ENCODE measurements at places on chromosomes 3 and 15. TPM values are rescaled to one million over a fixed set of nuclear protein-coding genes. Genes with fewer than 3 reads are reported as not detected.

The PLA2G4F gene
- not detected for total RNA-seq

The CHRNA3 gene
- not detected for total RNA-seq

The SEMA5B gene
- total RNA-seq, result not detected

The DAZL gene
- total RNA-seq, result 0.08 TPM

The DUOXA1 gene
- 0.24 TPM for total RNA-seq

The SELENOK gene
- 68.6 TPM for total RNA-seq

The FGF12 gene
- total RNA-seq, result 0.18 TPM

GRCh38 chr15:101351736-101352135, 56.7 kb upstream of the SNRPA1 start:
- DNase-seq, result no peak

DNA sequence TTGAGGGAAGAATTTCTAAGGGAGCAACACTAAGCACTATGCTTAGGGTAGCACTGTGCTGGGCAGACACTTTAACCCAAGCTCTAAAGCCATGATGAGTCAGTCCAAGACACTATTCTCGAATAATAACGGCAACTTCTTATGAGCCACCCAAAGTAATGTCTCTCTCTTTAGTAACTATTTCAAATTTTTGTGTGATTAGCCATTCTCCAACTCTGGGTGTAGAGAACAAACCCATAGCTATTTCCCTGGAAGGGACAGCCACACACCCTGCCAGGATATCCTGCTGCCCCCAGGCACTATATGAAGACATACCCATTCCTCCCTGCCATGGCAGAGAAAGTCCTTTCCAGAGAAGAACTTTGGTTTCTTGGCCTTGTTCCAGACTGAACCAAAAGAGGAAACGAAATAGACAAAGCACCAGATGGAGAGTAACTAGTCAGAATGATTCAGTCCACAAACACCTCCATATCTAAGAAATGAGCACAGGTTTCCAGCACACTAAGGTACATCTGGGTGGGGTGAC, 384.9 kb upstream of the THBS1 start:
- no peak for DNase-seq

GRCh38 chr3:182782149-182782548, 11.2 kb upstream of the ATP11B start:
- no peak for DNase-seq

DNA sequence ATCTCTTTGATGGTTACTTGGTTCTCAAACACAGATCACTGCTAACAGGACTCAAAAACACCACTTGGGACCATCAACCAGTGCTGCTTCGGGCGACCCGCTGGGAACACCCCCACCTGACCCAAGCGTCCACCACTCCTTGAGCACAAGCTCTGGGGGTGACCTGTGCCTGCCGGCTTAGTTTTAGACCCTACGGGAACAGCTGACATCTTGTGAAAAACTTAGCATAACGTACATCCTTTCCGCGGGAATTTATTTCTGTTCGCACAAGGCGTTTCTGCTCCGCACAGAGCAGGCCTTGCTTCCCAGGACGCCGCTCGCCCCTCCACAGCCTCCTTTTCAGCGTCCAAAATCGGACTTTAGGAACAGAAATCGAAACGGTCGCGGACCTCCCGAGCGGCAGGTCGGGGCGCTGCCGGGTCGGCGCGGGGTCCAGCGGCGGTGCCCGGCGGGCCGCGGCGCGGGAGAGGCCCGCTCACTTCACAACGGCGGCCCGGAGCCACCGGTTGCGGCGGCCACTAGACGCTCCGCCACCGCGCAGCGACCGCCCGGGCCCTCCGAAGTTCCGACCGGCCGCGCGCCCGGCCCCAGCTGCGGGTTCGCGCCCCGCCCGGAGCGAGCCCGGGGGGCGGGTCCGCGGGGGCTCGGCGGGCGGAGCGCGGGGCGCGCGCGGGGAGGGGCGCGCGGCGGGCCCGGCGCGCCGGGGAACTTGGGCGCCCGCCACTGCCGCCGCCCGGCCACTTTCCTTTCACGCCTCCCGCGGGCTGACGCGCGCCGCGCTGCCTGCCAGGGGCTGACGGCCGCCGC, 959 bp downstream of the SFMBT1 start:
- DNase-seq, result peak; percentile 52

- no peak for DNase-seq
Observed at GRCh38 chr15:68725736-68726135, 95.0 kb downstream of the ANP32A start.

DNA sequence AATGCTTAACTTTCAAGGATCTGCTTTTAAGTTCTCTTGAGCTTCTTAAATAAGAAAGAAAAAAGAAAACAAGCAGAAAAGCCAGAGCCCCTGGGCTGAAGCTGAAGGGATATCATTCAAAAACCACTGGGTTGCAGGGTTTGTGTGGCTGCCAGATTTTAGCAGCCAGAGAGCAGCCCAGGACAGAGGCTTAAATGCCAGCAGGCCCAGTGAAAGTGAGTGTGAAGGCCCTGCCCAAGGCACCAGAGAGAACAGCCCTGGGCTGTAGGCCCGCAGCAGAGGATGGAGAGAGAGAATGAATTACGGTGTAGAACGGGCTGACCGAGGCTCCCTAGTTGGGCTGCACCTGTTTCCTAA, 106.3 kb upstream of the BOC start:
- DNase-seq, result no peak

DNA sequence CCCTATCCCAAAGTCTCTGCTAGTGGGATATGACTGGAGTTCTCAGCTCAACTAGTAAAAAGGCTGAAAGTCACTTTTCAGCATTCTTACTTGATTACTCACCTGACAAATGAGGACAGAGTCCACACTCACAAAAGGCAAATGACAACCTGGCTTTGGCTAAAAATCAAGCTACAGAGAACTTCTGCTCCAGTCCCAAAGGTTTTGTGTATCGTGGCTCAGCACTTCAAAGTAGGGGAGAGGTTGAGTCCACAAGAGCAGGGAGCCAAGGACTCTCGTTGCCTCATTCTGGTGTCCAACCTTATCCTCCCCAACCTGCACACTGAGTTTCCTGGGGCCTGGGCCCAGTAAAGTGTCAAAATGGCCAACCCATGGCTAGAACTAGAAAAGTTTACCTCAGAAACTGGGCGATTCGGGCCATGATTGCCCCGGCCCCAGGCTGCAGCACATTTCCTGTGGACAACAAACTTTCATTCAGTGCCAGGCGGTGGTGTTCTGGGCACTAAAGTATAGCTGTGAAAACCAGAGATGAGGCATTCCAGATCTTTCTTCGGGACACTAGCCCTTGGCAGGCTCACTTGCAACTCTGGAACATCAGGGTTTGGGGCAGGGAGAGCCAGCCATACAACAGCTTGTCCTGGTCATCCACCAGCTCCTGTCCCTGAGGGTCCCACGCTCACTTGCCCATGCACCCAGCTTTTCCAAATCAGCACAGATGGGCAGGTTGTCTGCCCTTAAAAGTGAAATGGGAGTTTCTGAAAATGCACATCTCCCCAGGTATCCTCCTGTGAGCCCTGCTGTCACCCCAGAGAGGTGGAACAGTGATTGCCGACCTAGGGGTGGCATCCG, 3.1 kb downstream of the ACAA1 start:
- no peak for DNase-seq

- DNase-seq, result no peak
Observed at GRCh38 chr3:138461246-138461645, 26.8 kb downstream of the ESYT3 start.

DNA sequence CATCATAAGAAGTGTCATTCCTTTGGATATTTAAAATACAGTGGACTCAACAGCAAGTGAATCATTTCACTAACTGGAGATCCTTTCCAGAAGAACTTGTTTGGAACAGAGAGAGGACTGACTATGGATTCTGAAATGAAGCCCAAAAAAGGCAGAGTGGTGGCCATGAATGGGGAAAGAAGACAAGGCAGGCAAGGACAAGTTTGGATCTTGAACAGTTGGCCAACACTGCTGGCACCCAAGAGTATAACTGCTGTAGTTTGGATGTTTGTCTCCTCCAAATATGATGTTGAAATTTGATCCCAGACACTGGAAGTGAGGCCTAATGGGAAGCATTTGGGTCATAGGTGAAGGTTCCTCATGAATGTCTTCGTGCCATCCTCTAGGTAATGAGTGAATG, 686.9 kb downstream of the GRM7 start:
- DNase-seq, result no peak

- DNase-seq, result no peak
Observed at GRCh38 chr3:142239421-142239820, 14.0 kb upstream of the GK5 start.

DNA sequence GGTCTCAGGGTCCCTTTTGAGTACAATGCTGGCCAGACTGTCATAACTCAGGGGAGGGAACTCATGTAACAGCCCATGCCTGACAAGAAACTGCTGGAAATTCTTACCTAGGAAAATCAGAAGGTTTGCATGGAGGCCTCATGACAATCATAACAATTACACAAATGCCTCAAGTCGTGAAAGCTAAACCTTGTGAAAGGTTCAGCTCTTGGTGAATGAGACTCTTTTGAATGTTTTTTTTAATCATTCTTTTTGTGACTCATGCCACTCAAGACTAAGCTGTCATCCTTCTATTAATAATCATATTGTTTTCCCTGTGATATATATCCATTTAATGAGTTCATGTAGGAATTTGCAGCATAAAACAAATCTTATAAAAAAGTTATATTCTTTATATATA, 61.4 kb upstream of the LEKR1 start:
- DNase-seq, result no peak

DNA sequence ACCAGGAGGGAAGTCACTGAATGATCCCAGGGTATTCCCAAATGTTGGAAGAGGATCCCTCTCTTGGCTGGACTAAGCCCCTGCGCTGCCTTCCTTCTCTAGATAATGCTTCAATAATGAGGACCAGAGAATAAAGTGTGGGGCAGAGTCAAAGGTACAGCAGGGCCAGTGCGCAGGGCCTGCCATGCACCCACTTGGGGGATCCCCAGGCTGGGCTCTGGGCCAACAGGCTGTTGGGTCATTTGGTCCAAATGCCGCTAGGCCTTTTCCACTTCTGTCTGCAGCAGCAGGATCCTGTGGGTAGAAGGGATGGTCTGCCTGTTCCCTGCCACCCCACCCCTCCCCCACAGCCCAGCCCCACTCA, 5.7 kb upstream of the CLK3 start:
- no peak for DNase-seq

GRCh38 chr3:50358911-50359759, at the start of gene TMEM115:
TSS of gene TMEM115 (minus strand) at chr3:50359521. CDS start at chr3:50359063, 458 bp downstream.
- peak; percentile 90 for DNase-seq

DNA sequence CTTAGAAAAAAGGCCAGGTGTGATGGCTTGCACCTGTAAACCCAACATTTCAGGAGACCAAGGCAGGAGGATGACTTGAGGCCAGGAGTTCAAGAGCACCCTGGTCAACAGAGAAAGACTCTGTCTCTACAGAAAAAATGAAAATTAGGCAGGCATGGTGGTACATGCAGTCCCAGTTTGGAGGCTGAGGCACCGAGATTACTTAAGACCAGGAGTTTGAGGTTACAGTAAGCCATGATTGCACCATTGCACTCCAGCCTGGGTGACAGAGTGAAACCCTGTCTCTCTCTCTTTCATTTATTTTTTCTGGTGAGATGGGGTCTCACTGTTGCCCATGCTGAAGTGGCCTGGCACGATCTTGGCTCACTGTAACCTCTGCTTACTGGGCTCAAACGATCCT, 24.7 kb downstream of the IP6K1 start:
- DNase-seq, result no peak

DNA sequence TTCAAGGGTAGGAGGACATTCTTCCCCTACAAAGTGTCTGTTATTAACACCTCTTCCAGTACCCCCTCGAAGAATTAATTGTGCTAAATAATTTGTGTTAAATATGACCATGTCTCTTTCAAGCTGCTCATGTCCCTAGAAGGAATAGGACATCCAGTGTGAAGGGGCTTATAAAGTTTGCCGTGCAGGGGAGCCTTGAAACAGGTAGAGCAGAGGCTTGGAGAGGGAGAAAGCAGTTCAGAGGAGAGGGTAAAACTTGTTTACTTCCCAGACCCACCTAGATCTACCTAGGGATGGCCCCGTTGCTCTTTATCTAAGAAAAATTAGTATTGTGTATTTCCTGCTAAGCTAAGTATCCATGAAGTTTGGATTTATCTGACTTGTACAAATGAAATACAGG, 114.8 kb downstream of the CACNA2D3 start:
- no peak for DNase-seq

- no peak for DNase-seq
Observed at GRCh38 chr3:41188306-41188705, 11.0 kb upstream of the CTNNB1 start.

GRCh38 chr3:152278756-152279427, 10.2 kb downstream of the MBNL1 start:
- no peak for DNase-seq

GRCh38 chr3:170723241-170723640, 137.4 kb upstream of the SLC7A14 start:
- no peak for DNase-seq

GRCh38 chr3:43054754-43055153, 51.1 kb downstream of the POMGNT2 start:
- DNase-seq, result no peak

GRCh38 chr3:4719046-4719501, 225.9 kb downstream of the ITPR1 start:
- DNase-seq, result no peak

GRCh38 chr15:83339396-83339795, 54.9 kb upstream of the BNC1 start:
- no peak for DNase-seq

DNA sequence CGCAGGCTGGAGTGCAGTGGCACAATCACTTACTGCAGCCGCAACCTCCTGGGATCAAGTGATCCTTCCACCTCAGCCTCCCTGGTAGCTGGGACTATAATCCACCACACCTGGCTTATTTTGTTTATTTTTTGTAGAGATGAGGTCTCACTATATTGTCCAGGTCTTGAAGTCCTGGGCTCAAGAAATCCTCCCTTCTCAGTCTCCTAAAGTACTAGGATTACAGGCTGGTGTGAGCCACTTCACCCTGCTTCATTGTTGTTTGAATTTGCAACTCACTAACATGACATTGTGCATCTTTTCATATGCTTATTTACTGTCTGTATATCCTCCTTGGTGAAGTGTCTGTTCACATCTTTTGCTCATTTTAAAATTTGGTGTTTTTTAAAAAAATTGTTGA, 10.1 kb downstream of the PARP15 start:
- no peak for DNase-seq

DNA sequence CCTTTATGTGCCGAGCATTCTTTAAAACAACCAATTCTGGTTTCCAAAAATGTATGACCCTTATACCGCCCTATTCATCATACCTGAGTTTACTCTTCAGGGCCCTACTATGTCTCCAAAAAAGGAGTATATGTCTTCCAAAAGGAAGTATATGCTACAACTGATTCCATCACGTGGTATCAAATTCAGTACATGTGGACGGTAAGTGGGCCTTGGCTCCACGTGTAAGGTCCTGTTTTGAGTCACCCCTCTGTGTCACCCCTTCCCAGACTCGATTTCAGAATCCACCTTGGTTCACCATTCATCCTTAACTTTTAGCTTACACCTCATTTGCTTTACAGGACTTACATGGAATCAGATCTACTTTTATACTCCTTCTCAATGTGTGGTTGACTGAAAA, 37.8 kb downstream of the ABHD2 start:
- DNase-seq, result no peak

DNA sequence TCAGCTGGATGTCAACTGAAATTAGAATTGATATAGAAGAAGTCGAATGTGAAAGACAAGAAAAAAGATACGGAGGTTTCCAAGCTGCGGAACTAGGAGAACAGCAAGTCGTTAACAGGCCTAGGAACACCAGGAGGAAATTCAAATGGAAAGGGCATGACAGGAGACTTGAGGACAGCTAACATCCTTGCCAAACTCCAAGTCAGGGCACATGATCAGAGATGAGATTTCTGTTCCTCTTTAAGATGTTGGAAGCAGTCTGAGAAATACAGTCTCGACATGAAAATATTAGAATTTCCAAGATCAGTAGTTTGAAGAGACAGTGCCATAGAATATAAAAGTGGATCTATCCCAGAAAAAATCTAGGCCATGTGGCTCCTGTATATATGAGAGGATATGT, 5.0 kb downstream of the MYO5A start:
- DNase-seq, result no peak

Measured in activated T-cell treated with anti-CD3 and anti-CD28 coated beads, Interleukin-2, amount 50 U/mL, for 4 hours (primary cell).